Naive thymus-derived CD8-positive, alpha-beta T cell (primary cell): ENCODE measurements at places on chromosomes 6 and 20. TPM values are rescaled to one million over a fixed set of nuclear protein-coding genes. Genes with fewer than 3 reads are reported as not detected.

- H3K36me3 ChIP-seq: no peaks in the 10 kb centered on the region
- no peak for DNase-seq
- no peak overlapping the region for H3K27ac ChIP-seq
- no peak overlapping the region for H3K4me3 ChIP-seq
- H3K27me3 ChIP-seq: no peaks in the 10 kb centered on the region
Measured at GRCh38 chr6:45789238-45789637, 226.4 kb downstream of the CLIC5 start.

- peak; percentile 6 for DNase-seq
- peaks cover 1% of the 10 kb centered on the region for H3K4me1 ChIP-seq
- H3K27ac ChIP-seq: no peak overlapping the region
- H3K4me3 ChIP-seq: no peak overlapping the region
- no peaks in the 10 kb centered on the region for H3K27me3 ChIP-seq
Measured at GRCh38 chr6:125191916-125192609, 38.5 kb downstream of the TPD52L1 start.

DNA sequence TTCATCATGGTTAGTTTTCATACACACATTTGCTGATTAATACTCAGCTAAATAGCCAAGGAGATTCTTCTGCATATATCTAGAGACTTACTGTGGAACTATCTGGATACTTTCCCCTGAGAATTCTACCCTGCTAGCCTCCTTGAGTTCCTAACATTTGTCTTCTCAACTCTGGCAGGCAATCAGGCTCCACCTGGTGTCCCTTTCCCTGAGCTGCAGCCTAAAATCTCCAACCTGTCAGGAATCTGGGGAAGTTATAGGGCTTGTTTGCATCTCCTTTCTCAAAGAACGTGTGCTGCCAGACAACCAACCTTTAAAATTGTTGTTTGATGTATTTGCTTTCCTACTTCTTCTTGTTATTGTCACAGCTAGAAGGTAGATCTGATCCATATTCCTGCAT lies 73.4 kb downstream of the FUT9 start:
- H3K36me3 ChIP-seq: no peaks in the 10 kb centered on the region
- no peak for DNase-seq
- H3K27me3 ChIP-seq: no peaks in the 10 kb centered on the region
- H3K4me3 ChIP-seq: no peak overlapping the region
- H3K27ac ChIP-seq: no peak overlapping the region

GRCh38 chr20:23546435-23547144 lies 21.7 kb downstream of the CST9L start:
- H3K36me3 ChIP-seq: no peaks in the 10 kb centered on the region
- H3K27ac ChIP-seq: no peak overlapping the region
- no peaks in the 10 kb centered on the region for H3K4me1 ChIP-seq
- no peak overlapping the region for H3K4me3 ChIP-seq
- peaks cover 20% of the 10 kb centered on the region for H3K27me3 ChIP-seq

DNA sequence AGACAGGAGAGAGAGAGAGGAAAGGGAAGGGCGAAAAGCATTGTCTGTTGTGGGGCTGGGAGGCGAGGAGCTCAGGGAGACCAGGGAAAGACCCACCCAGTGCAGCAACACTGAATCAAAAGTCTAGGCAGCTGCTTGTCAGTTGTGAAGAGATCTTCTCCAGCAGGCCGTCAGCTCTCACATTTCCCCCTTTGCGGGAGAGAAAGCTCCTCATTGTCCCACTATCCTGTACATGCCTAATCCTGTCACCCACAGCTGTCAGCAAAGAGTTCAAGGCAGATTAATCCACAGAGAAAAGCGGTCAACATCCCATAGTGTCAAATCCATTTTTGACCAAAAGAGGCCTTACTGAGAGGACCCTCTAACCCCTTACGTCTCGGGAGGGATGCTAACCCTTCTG lies 27.3 kb downstream of the RNF182 start:
- no peak overlapping the region for H3K27ac ChIP-seq
- H3K4me3 ChIP-seq: no peak overlapping the region
- no peak for DNase-seq
- peaks cover 11% of the 10 kb centered on the region for H3K36me3 ChIP-seq
- no peaks in the 10 kb centered on the region for H3K4me1 ChIP-seq

GRCh38 chr6:69398729-69399128 lies 398.1 kb downstream of the LMBRD1 start:
- no peak for DNase-seq
- no peaks in the 10 kb centered on the region for H3K4me1 ChIP-seq
- H3K4me3 ChIP-seq: no peak overlapping the region
- H3K27me3 ChIP-seq: no peaks in the 10 kb centered on the region
- H3K27ac ChIP-seq: no peak overlapping the region

DNA sequence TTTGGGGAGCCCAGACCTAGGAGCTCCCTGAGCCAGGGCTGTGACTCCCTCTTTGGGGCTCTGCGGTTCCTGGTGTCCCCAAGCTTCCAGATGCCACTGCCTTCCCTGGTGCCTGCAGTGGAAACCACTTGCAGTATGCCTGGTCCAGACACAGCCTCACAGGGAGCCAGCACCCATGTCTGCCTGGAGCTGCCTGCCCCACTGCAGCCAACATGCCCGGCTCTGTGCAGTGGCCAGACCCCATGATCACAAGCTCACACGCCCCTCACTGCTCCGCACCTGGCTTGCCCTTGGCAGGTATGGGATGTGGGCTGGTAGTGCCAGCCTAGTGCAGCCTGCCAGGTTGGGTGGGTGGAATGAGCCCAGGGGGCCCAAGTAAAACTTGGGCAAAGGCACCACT lies 644.8 kb downstream of the HTR1B start:
- no peak for DNase-seq
- no peaks in the 10 kb centered on the region for H3K27me3 ChIP-seq
- H3K27ac ChIP-seq: no peak overlapping the region
- no peak overlapping the region for H3K4me3 ChIP-seq
- no peaks in the 10 kb centered on the region for H3K4me1 ChIP-seq

GRCh38 chr20:17940224-17940971 lies 28.2 kb downstream of the SNX5 start:
- H3K4me3 ChIP-seq: no peak overlapping the region
- peaks cover 27% of the 10 kb centered on the region for H3K4me1 ChIP-seq
- H3K27me3 ChIP-seq: no peaks in the 10 kb centered on the region
- H3K36me3 ChIP-seq: peaks cover 48% of the 10 kb centered on the region

- H3K36me3 ChIP-seq: peaks cover 3% of the 10 kb centered on the region
- no peaks in the 10 kb centered on the region for H3K4me1 ChIP-seq
- no peak overlapping the region for H3K4me3 ChIP-seq
- DNase-seq: no peak
- peaks cover 9% of the 10 kb centered on the region for H3K27me3 ChIP-seq
- H3K27ac ChIP-seq: no peak overlapping the region
Measured at GRCh38 chr6:106860940-106861339, 113.6 kb downstream of the CD24 start.

DNA sequence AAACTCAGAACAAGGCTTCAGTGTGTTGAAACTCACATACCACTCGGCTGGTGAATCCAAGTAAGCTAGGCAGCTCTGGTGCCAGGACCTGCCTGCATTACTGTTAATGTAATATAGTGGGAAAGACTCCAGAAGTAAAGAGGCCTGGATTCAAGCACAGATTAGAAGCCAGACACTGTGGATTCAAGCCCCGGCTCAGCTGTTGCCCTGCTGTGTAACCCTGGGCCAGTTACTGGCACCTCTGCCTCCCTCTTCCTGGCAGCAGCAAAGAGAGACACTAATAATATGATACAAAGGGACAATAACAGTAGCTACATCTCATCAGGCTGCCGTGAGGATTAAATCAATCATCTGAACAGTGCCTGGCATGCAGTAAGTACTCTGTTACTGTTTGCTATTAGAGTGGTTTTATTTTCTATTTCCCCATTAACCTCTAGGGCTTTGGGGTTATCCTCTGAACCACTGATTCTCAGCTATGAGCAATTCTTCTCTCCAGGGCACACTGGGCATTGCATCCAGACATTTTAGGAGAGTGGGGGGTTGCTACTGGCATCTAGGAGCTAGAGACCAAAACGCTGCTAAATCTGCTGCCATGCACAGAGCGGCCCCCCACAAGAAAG lies 92.9 kb downstream of the ZMYND8 start:
- no peak overlapping the region for H3K27ac ChIP-seq
- H3K36me3 ChIP-seq: peaks cover 81% of the 10 kb centered on the region
- no peaks in the 10 kb centered on the region for H3K27me3 ChIP-seq
- H3K4me1 ChIP-seq: peaks cover 36% of the 10 kb centered on the region
- H3K4me3 ChIP-seq: no peak overlapping the region

GRCh38 chr6:86192123-86192522 lies 549.4 kb upstream of the SYNCRIP start:
- H3K27ac ChIP-seq: no peak overlapping the region
- peaks cover 2% of the 10 kb centered on the region for H3K27me3 ChIP-seq
- DNase-seq: no peak

The SPATA25 gene
- 4.1 TPM for total RNA-seq

The PRKN gene
- 5.6 TPM for total RNA-seq

The GABRR1 gene
- total RNA-seq: not detected

The CYP39A1 gene
- not detected for total RNA-seq
